ENCODE measurements at places on chromosomes 3 and 15.

GRCh38 chr3:134369861-134370596 lies 4.2 kb downstream of the AMOTL2 start:
- DNase-seq = no peak

DNA sequence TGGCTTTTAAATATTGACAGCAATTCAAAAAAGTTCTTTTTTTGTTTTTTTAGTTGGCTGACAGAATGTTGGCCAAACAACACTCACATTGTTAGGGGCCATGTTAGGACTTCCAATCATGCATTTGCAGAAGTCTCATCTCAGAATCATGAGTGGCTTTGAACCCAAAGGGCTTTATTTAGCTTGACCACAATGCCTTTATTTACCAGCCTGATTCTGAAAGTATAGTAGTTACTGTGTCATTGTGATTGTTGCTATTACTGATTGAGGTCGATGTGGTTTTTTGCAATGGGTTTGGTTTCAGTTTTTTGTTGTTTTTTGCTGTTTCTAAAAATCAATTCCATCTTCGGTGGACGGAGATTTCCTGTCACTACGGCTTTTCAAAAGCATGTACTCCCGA lies 7.2 kb downstream of the GLDN start:
- no peak for DNase-seq

GRCh38 chr15:32729700-32730395 lies 12.0 kb downstream of the GREM1 start:
- no peak for DNase-seq

- DNase-seq = no peak
Measured at GRCh38 chr3:129046732-129047552, 13.6 kb upstream of the GP9 start.

GRCh38 chr3:41997702-41998550 lies 36.0 kb upstream of the ULK4 start:
- DNase-seq = no peak

DNA sequence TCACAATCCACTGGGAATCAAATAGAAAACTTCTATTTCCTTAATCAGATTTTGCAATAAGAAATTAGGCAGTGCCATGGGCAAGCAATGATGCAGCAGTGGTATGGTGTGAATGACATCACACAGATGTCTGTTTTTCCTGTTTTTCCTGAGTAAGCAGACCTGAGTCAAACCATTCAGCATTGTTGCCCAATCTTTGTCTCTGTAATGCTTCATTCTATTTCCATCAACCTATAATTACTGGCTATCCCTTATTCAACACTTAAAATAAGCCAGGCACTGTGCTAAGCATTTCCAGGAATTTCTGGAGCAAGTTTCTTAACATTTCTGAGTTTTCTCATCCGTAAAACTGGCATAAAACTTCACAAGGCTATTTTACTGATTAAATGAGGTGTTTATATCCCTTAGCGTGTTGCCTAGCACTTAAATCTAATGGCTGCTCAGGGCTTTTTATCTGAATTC lies 11.3 kb upstream of the OXSR1 start:
- DNase-seq = no peak

GRCh38 chr15:87610366-87610765 lies 646.2 kb downstream of the NTRK3 start:
- DNase-seq = no peak

DNA sequence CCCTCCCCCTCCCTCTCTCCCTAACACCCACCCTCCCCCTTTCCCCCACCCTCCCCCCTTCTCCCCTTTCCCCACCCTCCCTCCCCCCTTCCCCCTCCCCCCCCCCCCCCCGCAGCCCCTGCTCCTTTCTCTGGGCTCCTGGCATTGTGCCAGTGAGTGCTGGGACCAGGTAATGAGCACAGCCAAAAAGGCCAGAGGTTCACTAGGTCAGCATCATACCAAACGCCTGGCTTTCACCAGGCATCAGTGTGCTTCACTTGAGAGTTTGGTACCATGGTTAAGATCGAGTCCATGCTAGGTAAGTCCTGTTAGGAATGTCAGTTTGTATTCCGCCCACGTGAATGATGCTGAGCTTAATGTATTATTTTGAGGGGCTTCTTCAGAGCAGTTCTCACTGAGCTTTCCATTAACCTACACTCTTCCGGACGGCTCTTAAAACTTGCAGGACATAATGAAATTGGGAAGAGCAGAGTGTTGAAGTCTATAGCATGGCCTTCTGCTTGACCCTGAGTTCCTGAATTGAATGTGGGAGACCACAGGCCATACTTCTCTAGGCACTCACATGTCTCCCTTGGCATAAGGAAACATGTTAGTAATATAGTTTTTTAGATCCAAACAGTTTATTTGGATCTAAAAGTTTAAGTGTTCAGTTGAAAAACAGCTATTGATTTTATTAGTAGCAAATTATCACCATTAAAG lies 45.6 kb downstream of the SENP2 start:
- no peak for DNase-seq

DNA sequence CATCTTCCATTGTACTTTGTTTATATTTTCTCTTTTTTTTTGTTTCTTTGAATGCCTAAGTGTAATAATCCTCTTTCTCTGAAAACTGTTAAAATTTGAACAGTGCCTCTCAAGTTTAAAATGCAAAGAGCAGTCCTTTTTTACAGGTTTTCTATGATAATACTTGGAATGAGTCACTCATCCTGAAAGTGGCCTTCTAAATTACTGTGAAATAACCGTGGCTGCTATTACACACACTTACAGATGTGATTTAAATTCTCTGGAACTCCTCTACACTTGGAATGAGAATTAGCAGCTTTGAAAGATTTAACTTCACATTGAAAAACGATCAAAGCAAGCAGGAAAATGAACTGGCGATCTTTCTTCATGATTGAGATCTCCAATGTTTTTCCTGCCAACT lies 105.9 kb downstream of the ROBO1 start:
- DNase-seq = no peak

GRCh38 chr3:114640126-114640525 lies 346.3 kb downstream of the TIGIT start:
- DNase-seq = no peak

Data from NCI-H526 (cell line).